ENCODE measurements at places on chromosomes 5 and 9.

- no peak for DNase-seq
Measured at GRCh38 chr5:146042628-146043279, 62.6 kb downstream of the PLAC8L1 start.

DNA sequence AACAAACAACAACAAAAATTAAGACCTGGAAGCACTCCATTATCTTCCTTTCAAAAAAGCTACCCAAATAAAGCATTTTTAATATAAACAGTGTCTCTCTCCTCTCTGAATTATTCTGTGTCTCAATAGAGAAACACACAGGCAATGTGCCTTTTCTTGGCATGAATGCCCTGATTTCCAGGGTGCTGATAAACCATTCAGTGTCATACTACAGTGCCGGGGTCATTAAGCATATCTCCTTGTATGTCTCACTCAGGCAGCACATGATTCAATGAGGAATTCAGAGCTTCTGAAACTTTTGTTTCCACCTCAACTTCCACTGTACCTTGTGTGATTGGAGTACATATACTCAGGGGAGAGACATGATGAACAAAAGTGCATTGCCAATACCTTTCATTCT lies 294.0 kb upstream of the SLC24A2 start:
- no peak for DNase-seq

- DNase-seq = no peak
Measured at GRCh38 chr9:72601615-72602014, 80.2 kb downstream of the TMC1 start.

GRCh38 chr9:89751079-89751825 lies 146.4 kb downstream of the GADD45G start:
- no peak for DNase-seq

DNA sequence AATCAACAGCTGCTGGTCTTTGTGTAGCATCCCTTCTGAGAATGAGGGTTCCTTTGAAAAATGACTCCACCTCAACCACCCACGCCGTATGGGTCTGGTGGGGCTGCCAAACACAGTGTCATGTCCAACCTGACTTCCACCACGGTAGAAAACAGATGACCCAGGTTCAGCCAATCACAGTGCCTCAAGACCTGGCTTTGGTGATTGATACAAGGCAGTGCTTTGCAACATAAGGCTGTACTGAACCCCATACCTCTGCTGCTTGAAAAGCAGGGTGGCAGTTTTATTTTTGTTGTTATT lies 11.5 kb upstream of the TGFBR1 start:
- DNase-seq = no peak

DNA sequence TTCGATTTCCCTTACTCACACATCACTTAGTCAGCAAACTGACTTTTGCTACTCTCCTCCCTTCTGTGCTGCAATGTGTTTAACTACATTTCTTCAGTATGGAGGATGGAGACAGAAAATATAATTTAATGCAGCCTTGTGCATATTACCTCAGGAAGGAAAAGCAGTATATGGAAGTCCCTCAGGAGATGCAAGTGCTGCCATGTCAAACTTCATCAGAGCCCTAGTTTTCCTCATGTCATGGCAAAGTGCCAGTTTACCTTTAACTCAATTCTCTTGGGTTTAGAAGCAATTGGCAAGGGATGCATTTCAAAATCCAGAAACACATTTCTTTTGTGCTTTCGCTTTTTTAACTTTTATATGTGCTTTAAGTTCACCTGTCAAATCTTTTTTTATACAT lies 365.4 kb downstream of the ISL1 start:
- no peak for DNase-seq

GRCh38 chr5:155472780-155473179 lies 459.2 kb downstream of the KIF4B start:
- DNase-seq = no peak

DNA sequence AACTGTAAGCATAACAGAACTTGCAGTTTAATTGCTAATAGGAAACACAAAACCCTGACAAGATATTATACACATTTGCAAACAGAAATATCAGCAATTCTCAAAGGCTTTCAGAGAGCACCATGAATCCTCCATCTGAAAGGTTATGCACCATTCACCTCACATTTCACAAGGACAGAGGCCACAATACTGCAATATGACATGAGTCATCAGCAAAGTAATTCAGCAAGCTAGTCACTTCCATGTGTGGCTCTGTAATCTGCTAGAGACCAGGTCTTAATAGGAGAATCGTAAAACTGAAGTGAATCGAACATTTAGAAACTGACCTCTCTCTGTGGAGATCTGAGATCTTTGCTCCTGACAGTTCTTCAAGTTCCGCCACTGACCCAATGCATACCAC lies 28.3 kb downstream of the IARS1 start:
- no peak for DNase-seq

DNA sequence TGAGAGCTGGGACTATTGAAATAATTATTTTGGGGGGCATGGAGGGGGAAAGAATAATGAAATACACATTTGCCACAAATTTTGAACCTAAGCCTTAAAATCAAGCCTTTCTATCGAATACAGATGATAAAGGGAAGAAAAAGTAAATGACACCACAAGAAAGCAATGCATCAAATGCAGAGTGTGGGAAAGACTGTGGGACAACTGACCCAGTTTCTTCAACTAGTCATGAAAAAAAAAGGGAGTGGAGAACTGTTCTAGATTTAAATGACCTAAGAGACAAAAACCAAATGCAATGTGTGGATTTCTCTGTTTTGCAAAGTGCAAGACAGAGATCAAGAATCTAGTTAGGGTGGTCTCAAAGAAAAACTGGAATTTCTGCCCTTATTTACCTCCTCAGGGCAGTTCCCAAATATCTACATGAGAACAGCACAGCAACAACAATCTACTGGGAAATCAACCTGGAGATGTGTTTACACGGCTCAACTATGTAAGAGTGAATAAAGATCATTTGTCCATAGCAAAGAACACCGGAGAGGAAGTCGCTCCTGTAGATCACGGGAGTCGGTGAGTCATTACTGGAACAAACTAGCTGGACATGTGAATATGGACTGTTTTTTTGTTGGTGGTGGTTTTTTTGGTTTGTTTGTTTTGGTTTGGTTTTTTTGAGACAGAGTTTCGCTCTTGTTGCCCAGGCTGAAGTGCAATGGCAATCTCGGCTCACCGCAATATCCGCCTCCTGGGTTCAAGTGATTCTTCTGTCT lies 145.9 kb downstream of the DROSHA start:
- no peak for DNase-seq
